ENCODE measurements at places on chromosomes 11 and 22.
A peak's percentile ranks its signal among the peaks of the same experiment; 100 is the strongest.

GRCh38 chr22:42901790-42902508, 44.9 kb upstream of the ARFGAP3 start:
- peak; percentile 45 for DNase-seq

DNA sequence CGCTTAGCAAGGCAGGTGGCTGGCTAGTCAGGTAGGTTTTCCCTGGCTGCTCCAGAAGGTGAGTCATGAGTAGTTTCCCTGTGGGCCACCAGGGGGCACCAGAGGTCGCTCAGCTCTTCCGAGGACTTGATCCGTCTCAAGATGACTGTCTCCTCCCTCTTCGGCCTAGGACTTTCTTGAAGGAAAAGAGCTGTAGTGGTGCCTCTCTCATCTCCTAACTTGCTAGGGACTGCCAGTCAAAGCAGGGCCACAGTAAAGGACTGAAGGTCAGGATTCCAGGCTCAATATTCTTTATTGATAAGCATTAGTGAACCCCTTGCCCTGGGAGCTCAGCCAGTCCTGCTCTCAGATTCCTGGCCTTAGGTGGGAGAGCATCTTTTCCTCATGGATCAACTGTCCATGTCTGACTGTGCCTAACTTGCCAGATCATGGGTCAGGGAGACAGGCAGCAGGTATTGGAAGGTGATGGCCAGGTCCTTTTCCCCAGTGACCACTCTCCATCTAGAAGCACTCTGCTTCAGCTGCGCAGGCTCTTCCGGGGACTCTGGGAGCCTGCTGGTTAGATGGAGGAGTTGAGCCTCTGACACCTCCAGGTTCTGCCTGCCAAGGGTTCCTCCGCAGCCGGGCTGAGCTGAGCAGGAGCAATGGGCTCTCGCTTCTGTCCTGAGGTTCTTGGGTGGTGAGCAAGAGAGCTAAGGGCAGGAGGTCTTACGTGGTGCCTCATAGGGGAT, 1.9 kb downstream of the POLD4 start:
- peak; percentile 88 for DNase-seq

GRCh38 chr11:128182844-128183243, 404.5 kb downstream of the ETS1 start:
- no peak for DNase-seq

DNA sequence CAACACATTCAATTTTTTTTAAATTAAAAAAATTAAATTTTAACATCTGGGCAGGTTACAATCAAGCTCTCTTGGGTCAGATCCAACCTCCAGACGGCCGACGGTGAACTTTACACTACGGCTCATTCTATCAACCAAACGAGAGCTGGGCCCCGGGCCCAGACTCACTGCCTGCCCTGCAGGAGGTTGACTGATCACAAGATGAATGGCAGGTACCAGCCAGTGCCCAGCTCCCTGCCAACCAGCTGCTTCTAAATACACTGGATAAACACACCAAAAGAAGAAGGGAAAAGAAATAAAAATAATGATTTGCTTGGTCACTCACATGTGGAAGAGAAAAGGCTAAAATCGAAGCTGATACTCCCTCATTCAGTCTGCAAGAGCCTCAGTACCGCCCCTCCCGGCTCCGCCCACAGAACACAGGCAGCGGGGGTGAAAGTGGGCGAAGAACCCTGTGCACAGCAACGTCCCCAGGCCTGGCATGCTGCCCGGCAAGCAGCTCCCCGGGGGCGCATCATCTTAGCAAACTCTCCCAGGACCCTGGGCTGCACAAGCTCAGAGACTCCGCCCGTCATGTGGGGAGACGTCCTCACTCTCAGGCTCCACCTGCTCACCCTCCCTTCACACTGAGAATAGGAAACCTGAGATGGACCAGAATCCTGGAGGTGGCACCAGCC, 303.4 kb downstream of the SHANK2 start:
- no peak for DNase-seq

- no peak for DNase-seq
Observed at GRCh38 chr22:46090036-46090591, 60.2 kb upstream of the PPARA start.

DNA sequence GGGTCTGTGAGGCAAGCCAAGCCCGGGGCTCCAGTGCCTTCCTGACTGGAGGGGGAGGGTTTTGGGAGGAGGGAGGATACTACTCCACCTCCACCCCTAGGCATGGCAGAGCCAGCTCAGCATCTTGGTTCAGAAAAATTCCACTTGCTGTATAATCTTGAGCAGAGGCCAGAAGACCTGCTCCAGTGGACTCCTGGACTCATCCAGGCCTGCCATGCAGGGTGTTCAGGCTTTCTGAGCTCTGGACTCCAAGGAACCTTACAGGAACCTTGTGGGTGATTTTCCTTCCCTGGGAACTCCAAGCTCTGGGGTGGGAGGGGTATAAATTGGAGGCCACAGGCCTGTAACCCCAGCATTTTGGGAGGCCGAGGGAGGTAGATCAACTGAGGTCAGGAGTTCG, 9.4 kb downstream of the CSDC2 start:
- DNase-seq, result no peak
